ENCODE measurements at places on chromosomes 2 and 18. TPM values are rescaled to one million over a fixed set of nuclear protein-coding genes. Genes with fewer than 3 reads are reported as not detected.

GRCh38 chr2:121944072-121944831 lies 188.8 kb downstream of the TSN start:
- peak; percentile 33 for DNase-seq

SERPINB3 gene
- 0.12 TPM for total RNA-seq

DNA sequence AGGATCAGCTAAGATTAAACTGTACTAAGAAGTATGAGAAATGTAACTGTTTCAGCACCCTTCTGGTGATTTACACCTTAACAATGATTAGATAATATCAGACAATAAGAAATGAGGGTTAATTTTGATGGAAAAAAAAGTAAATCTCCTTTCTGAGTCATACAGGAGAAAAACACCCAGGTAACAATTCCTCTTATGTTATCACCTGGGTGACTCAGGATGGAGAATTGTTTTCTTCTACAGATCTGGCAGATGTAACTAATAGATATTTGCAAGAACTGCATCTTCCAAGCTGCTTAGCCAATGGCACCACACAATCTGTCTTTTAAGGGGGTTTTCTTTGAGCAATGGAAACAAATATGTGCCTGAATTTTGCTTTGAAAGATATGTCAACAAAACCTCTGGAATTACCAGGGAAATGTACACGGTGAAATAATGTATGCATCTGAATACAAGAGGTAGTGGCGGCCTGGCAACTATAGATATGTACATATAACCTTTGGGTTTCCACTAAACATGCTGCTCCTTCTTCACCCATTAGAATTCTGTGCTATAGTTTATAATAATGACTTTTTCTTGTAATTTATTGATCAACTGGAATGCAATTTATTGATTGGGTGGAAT lies 407.9 kb downstream of the CPS1 start:
- no peak for DNase-seq

DNA sequence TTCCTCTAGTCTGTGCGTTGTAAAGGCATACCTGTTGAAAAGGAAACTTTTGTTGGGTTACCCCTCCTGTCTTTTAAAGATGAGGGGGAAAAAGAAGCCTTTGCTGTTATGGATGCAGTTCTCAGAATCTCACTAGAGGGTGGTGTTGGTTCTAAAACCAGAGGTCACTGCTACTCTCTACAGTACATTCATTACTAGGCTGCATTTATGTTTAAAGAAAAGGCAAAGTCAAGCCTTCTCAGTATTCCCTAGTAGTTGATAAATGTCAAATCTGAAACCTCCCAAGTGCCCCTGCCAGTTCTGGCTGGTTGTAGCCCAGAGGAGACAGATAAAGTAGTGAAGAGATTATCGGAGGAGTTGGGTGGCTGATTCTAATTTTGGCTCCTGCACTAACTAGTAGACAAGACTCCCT lies 1.4 kb upstream of the PLCL1 start:
- no peak for DNase-seq

DNA sequence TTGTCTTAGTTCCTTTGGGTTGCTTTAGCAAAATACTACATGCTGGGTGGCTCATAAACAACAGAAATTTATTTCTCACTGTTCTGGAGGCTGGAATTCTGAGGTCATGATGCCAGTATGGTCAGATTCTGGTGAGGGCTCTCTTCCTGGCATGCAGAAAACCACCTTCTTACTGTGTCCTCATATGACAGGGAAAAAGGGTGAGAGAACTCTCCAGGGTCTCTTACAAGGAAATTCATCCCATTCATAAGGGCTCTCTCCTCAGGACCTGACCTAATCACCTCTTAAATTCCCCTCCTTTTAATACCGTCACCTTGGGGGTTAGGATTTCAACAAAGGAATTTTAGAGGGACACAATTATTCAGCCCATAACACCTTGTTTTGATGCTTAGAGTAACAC lies 243.1 kb upstream of the TNP1 start:
- DNase-seq: no peak

- DNase-seq: no peak
Measured at GRCh38 chr2:232230560-232230959, 148.0 kb upstream of the ALPP start.

DNA sequence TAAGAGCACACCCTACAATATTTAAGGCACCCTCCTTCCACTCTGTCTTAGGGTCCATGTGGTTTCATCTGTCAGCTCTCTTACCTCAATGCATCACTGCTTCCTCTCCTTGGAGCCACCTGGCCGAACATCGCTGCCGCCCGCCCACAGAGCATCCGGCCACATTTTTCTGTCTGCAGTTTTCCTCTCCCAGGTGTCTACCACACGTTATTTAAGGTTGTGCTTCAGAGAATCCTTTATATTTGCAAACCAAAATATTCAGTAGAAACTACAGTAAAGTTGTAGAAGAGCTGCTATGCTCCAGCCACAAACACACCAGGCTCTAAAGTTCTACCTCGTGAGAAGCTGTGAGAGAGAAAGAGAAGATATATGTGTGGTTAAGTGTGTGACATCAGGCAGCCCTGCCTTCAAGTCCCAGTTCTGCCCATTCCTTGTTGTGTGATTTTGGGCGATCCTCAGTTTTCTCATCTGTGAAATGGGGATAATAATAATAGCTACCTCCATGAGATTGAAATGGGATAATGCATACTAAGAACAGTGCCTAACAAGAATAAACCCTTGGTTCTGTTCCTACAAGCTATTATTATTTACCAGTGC lies 4.9 kb upstream of the STK17B start:
- DNase-seq: no peak

DNA sequence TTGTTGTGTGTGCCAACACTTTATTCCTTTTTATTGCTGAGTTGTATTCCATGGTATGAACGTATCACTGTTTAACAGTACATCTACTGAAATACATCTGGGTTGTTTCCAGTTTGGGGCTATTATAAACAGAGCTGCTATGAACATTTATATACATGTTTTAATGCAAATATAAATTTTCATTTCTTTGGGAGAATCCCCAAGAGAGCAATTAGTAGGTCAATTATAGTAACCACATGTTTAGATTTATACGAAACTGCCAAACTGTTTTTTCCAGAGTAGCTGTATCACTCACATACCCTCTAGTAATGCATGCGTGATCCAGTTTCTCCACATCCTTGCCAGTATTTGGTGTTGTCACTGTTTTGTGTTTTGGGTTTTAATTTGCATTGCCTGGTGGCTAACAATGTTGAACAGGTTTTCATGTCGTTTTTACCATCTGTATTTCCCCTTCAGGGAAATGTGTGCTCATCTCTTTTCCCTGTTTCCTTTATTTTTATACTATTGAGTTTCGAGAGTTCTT lies 81.0 kb downstream of the TMEM131 start:
- no peak for DNase-seq

GRCh38 chr2:27494284-27494943 lies 586 bp downstream of the FNDC4 start:
- DNase-seq: no peak

DNA sequence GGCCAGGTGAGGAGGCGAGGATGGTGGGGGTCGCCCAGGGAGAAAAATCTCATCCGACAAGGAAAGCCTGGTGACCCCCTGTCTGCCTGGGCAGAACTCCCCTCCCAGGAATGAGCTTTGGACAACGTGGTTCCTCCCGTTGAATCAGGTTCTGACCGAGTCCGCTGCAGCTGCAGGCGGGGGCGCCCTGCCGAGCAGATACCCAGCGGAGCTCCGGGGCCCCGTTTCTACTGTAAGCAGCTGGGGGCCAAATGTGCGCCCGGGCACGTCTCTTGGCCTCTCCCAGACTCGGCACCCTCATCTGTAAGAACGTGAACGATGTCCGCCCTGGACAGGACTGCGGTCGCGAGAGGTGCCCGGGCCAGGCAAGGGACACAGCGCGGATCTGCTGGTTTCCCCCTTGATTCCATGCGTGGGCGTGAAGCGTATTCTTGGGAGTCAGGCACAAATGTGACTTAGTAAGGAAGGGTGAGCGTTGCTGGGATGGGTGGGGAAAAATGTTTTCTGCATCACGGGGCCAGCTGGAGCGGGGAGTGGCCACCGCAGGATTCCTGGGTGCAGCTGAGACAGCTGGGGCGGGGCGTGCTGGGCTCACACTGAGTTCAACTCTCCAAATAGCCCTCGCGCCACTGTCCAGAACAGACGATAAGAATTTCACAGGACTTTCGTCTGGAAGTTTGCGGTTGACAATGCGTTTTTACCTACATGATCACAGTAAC lies 20.2 kb upstream of the TUBB6 start:
- DNase-seq: no peak

GRCh38 chr18:1296237-1296636 lies 391.6 kb downstream of the ADCYAP1 start:
- DNase-seq: no peak

GRCh38 chr2:237280229-237280628 lies 133.7 kb downstream of the COL6A3 start:
- no peak for DNase-seq

DNA sequence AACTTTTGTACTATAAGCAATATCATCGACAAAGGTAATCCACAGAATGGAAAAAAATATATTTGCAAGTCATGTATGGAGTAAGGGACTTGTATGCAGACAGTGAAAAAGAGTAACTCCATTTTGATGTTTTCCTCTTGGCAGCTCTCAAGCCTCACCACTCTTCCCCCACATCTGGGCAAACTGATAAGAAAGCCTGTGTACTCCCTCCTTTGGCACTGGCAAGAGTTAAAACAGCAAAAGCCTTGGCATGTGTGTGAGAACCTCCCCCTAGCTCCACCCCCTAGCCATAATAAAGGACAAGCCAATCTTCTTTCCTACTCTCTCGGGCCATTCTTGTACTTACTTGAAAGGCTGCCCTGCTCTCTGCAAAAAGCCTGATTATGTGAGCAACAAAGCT lies 335.2 kb downstream of the LRATD1 start:
- no peak for DNase-seq

PLGLB1 gene
- not detected for total RNA-seq

- DNase-seq: no peak
Measured at GRCh38 chr2:232444409-232445148, 11.4 kb upstream of the ALPI start.

- no peak for DNase-seq
Measured at GRCh38 chr2:211957799-211958198, 580.8 kb downstream of the ERBB4 start.

GRCh38 chr2:182726473-182726872 lies 10.4 kb downstream of the DNAJC10 start:
- no peak for DNase-seq

ITSN2 gene
- total RNA-seq: 15.1 TPM

Measured in epithelial cell of proximal tubule (primary cell).